ENCODE measurements at places on chromosomes 4 and X.

DNA sequence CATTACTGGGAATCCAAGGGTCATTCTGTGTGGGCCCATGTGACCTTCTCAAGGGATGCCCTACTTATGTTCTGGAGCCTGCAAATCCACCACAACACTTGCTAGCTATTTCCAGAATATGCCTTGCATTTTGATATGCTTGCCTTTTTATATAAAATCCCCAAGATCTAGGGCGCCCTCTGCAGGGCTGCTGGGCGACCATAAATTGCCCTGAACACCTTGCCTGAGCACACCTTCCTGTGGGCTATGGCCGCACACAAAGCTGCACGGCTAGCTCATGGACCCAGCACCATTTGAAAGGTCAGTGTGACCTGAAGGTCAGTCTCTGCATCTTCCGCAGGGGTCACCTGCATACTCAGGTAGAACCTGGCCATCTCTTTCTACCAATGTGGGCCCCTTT lies 311.7 kb downstream of the NLGN4X start:
- no peak for DNase-seq

DNA sequence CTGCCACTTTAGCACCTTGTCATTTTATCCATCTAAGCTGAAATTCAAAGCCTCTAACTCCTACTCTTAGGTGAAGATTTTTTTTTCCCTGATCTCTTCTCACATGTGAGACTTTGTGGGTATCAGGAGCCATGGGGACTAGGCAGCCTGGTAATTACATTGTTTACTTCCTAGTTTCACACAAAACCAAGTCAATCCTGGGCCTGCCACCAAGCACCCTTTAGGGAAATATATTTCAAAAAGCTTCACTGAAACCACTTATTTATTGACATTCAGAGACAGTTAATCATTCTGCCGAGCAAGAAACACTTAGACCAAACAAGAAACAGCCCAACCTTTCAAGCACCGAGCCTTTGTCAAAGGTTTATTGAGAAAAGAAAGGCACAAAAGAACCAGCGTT lies 200.0 kb downstream of the RELL1 start:
- no peak for DNase-seq

GRCh38 chr4:93263166-93263565 lies 565.4 kb upstream of the ATOH1 start:
- no peak for DNase-seq

- DNase-seq, result no peak
Observed at GRCh38 chrX:119990556-119991004, 47.0 kb upstream of the NKAP start.

DNA sequence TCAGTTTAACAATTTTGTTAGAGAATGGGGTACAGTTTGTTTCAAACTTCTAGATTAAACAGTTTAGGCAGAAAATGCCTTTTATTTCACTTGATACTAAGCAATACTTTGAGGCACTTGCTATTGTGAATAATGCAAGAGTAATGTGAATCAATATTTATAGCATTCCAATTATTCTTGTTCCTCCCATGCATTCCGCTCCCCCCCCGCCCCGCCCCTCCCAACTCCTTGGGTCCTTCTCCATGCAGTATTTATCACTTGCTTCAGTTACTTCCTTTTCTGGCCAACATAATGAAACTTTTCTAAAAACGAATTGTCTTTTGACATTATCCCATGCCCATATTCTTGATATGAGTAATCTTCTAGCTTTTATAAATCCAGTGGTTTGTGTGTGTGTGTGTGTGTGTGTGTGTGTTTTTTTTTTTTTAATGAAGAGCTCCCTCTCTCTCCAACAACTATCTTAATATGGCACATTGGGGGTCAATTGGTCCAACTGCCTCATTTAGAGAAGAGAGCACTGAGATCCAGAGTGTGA lies 1.6 kb downstream of the BANK1 start:
- DNase-seq, result no peak

DNA sequence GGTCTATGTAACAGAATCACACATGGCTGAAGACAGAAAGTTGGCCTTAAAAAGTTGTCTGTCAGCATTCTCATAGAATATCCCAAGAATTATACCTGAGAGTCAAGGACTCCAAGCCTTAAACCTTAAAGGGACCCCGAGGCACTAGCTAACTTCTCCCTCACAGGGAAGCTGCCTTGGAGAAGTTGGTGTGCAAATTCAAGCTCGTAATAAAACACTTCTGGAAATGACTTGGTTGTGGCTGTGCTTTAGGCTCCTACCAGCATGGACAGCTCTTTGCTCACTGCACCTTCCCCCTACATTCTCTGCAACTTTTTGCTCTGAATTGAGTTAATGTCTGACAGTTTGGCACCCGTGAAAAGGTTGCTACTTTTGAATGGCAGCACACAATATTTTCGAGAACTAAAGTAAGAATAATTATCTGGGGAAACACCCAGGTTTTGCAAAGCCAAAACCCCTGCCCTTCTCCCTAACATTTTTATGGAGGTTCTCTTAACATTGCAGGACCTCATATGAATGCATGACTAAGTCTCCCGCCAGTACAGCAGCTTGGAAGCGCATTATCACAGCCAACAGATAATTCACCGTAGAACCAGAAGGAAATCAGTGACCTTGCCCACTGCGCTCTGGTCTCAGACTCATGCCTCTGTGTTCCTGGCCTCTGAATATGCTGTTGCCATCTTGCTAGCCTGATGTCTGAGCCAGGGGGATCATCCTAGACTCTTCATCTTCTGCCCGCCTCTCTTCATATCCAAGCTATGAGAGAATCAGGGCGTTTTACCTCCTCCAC lies 91.0 kb downstream of the MGST2 start:
- DNase-seq, result no peak

DNA sequence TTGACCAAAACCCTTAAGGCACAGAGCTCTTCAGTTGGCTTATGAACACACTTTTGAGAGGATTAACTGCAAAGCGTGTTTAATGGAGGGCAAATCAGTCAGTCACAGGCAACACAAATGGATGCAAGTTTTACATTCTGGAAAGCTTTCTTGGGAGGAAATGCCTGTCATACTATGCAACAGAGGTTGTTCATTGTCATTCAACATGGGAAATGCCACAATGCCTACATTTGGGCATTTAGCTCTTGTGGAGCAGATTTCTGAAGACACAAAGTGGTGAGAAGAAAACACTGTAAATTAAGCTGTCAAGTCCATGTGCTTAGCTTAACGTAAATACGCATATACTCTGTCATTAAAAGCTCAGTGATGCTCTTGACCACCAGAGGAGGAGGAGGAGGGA lies 41.1 kb downstream of the CBLL2 start:
- no peak for DNase-seq

- no peak for DNase-seq
Observed at GRCh38 chr4:31647786-31648185, 927.6 kb downstream of the PCDH7 start.

DNA sequence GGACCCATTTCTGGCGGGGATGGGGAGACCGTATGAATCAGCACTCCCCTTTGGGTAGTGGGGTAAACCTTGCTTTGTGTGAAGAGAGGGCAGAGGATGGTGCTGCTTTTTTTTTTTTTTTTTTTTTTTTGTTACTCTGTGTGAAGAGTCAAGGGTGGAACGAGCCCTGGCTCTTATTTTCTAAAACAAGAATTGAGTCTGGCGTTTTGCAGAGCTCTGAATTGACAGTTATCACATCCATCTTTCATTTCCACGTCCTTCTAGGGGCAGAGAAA lies 1.2 kb downstream of the SLAIN2 start:
- no peak for DNase-seq

DNA sequence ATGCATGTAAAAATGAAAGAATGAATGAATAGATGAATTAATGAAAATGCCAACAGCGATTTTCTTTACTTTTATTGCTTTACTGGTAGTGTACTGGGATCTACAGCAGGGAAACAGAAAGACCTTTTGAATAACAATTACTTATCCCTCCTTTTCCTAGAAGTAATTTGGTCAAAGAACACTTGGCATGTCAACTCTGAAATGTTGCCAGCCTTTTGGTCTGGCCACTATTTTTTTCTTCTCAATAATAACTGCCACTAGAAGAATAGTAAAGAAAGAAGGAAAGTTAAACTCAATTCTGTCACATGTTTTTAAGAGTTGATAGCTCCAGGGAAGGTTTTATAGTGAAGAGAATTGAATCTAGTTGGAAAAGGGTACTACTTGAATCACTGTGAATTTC lies 52.9 kb downstream of the EPHA5 start:
- DNase-seq, result no peak

Data from NCI-H1694 treated with DMSO at 0.1 percent for 48 hours (cell line).